ENCODE measurements at places on chromosomes 12 and 14.

GRCh38 chr12:57315681-57316080, 64.7 kb upstream of the STAC3 start:
- DNase-seq, result no peak

GRCh38 chr14:69537900-69538299, 36.8 kb downstream of the CCDC177 start:
- no peak for DNase-seq

- DNase-seq, result no peak
Measured at GRCh38 chr14:59155886-59156285, 32.6 kb upstream of the DAAM1 start.

DNA sequence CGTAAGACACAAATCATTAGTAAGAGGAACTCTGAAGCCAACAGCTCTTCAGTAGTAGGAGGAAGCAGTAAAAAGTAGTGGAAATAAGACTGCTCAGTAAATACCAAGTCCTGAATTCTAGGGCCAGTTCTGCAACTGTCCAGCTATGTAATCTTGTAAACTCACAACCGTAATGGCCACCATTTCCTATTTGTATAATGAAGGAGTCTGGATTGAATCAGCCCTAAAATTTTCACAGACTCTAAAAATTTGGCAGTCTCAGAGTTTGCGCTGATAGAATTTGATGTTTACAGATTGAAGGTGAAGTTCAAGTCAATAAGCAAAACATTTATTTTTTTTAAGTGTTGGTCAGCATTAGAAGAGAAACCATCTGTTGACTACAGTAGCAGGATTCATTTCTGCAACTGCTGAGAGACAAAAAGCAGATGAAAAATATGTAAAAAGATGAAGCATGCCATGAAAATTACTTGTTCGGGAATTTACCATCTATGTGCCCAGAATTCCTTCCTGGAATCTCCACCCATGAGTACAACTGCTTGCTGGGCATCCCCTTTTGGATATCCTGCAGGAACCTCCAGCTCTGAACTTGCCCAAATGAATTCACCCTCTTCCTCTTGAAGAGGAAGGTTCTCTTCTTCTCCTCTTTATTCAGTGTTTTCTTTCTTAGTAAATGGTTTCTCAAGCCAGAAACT, 47.5 kb downstream of the GALNT4 start:
- no peak for DNase-seq

DNA sequence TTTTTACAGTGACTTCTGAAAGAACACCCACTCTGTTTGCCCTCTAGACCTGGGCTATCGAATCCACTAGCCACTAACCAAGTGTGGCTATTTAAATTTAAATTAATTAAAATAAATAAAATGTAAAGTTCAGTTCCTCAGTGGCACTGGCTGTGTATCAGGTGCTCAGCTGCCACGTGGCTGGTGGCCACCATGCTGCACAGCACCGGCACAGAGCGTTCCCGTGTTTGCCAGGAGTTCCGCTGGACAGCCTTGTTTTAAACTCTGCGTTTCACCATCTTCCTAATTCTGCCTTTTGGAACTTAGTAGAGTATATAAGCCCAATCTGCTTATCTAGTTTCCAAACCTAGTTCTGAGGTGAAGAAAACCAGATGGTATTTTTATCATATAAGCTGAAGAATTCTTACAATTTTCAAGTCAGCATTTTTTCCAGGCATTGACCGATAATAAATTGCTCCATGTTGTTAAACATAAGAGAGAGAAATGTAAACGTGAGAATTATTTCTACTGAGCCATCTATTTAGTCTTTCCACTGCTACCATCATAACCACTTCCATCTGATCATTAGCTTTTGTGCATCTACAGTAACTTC, 339.0 kb downstream of the CACNA1C start:
- DNase-seq, result no peak

GRCh38 chr12:77033658-77034536, 31.5 kb downstream of the E2F7 start:
- no peak for DNase-seq

GRCh38 chr14:75295061-75295461, 16.4 kb downstream of the FOS start:
- DNase-seq, result peak; percentile 90

DNA sequence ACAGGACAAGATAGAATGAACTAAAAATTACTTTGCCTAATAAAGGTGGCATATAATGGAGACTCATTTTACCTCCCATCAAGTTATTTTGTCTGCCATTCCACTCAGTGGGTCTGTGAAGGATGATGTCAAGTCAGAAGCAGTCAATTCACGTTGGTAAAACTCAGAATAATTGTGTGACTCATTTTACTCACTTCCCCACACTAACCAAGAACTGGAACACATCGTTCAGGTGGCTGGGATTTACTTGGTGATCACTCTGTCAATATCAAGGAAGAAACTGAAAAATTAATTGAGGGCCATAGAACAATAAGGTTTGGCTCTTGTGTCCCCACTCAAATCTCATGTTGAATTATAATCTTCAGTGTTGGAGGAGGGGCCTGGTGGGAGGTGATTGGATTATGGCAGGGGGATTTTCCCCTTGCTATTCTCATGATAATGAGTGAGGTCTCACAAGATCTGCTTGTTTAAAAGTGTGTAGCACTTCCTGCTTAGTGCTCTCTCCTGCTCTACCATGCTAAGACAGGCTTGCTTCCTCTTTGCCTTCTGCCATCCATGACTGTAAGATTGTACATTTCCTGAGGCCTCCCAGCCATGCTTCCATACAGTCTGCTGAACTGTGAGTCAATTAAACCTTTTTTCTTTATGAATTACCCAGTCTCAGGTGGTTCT, 35.7 kb upstream of the GTF2A1 start:
- DNase-seq, result no peak

DNA sequence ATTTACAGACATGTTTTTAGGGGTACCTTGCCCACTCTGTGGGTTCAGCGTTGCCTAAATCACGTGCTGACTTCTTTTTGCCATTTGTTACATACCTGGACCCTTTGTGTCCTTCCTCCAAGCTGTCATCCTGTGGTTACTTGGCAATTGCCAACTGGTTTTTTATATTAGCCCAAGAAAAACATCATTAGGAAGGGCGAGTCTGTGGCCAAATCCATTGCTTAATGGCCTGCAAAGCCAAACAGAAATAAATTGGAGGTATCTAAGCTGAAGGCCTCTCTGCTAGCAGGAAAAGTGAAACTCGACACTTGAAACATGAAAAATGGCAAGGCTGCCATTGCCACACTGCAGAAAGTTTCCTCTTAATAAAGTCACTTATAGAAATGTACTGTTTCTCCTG, 190.4 kb downstream of the NUAK1 start:
- no peak for DNase-seq

DNA sequence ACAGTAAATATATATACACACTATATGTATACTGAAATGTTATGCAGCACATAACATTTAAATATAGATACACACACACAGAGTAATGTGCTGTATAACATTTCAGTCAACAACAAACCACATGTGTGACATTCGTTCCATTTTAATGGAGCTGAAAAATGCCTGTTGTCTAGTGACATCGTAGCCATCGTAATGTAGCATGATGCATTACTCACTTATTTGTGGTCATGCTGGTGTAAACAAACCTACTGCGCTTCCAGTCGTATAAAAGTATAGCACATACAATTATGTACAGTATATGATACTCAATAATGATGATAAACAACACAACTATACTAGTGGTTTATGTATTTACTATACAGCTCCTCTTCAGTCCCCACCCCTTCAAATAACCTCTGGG, 119.0 kb upstream of the SLC38A4 start:
- DNase-seq, result no peak

DNA sequence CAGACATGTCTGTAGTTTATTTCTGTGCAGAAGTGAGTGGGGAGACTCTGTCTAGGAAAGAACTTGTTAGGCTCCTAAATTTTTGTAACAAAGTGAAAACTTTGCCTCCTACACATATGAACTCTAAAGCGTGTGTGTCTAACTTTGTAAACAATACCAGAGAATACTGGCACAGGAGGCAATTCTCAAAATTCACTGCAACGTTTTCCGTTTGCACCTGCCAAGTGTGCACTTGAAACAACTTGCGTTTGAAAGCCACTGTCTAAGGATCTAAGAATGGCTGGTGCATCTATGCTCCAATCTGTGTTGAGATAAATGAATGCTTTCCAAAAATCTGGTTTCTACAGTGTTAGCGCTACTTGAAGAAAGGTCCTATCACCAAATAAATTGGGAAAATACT, 15.3 kb downstream of the GRIP1 start:
- DNase-seq, result no peak

DNA sequence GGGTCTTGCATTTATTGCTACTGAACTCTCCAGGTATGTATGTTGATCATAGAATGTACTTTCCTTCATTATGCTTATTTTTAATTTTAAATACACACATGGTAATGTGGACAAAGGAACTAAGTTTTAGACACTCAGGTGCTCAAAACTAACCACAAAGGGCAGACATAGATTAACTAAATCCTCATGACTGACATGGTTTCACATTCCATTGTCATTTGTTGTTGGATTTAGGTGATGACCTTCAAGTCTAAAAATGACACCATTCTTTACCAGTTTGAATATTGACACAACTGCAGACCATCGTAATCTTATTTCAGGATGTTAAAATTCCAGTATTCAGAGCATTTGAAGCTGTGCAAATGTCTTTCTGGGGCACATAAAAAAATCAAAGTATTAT, 128.4 kb downstream of the BBS10 start:
- DNase-seq, result no peak

- DNase-seq, result no peak
Measured at GRCh38 chr12:60475825-60476224, 880.0 kb downstream of the SLC16A7 start.

DNA sequence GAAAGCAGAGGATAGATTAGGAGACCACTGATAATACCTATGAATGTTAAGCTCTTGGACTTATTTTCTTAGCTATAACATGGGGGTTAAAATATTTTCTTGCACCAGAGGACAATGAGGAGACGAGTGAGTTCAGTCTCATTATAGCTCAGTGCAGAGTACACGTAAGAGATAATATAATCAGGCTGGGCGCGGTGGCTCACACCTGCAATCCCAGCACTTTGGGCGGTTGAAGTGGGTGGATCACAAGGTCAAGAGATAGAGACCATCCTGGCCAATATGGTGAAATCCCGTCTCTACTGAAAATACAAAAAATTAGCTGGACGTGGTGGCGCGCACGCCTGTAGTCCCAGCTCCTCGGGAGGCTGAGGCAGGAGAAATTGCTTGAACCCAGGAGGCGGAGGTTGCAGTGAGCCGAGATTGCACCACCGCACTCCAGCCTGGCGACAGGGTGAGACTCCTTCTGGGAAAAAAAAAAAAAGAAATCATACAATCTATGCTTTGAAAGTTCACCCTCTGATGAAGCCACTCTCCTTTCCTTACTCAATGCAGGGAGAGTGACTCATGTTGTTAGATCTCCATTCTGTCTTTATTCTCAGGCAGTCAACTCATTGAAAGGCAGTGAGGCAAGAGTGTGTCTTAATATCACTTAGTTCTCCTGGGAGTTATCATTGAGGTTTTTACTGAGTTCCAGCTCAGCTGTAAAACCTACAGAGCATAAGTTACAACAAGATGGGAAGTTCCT, 134.2 kb downstream of the SYNE2 start:
- DNase-seq, result peak; percentile 30

DNA sequence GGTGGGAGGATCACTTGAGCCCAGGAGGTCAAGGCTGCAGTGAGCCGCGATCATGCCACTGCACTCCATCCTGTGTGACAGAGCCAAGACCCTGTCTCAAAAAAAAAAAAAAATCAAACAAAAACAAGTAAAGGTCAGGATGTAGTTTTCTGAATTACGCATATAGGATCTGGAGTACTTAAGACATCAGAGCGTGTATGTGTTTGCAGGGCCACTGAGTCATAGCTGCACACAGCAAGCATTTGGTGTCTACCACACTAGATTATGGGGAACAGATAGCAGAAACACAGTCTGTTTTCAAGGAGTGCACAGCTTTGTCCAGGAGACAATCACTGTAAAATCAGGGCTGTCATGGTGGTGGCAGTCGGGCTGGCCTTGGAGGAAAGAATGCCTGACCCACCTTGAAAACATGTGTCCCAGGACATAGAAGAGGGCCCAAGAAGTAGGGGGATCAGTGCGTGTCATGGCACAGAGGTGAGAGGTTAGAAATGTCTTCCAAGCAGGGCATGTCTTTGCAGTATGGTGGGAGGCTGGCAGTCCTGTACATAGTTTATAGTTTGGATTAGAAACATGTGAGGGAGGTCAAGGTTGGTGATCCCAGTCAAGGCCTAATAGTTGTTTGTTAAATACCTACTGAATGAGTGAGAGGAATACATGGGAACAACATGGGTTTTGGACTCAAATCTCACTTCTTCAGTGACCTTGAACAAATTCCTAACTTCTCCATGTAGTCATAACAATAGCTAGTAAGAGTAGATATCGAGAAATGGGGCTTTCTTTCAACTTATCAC, 23.6 kb upstream of the C12orf71 start:
- no peak for DNase-seq

DNA sequence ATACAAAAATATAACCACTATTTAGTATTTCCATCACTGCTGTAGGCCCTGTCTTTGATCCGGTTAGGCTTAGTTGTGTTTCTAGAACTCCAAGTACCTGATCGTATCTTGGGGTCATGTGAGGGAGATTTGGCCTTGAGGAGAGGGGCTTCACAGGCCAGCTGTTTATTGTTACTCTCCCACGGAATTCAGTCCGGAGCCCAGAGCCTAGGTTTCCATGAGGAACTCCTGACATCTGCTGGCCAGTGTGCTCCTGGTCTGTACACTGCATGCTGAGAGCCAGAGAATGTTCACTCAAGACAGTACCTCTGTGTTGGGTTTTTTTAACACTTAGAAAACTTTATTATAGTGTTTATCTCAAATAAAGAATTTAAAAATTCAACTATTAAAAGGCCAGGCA, 341.0 kb upstream of the TMEM132C start:
- peak; percentile 55 for DNase-seq

- DNase-seq, result peak; percentile 91
Measured at GRCh38 chr14:104687601-104688504, 1.6 kb upstream of the INF2 start.

DNA sequence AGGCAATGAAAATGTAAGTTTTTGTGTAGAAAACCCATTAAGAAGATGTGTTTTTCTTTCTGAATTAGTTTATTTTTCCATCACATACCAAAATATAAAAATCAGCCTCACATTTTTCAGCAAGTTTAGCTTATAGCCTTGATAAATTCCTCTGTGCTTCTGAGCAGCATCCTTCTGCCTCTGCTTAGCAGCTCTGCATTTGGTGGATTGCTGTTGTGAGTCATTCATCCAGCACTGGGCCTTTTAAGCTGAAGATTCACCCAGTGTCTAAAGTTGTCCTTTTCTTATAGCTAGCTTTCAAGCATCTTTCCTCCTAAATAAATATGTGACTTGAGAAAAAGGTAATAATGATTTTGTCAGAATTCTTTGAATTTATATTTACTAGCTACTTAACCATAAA, 206.1 kb downstream of the PCNX1 start:
- DNase-seq, result no peak

- DNase-seq, result no peak
Measured at GRCh38 chr14:71563492-71564153, 368.6 kb upstream of the RGS6 start.

All from hepatocyte (in vitro differentiated cells).